ENCODE measurements at places on chromosomes 16 and 17.
A peak's percentile ranks its signal among the peaks of the same experiment; 100 is the strongest.

GRCh38 chr17:2946144-2946543 is 117.3 kb downstream of the OR1D5 start:
- DNase-seq: no peak

- DNase-seq: no peak
Observed at GRCh38 chr17:34723875-34724274, 144.5 kb downstream of the TMEM132E start.

DNA sequence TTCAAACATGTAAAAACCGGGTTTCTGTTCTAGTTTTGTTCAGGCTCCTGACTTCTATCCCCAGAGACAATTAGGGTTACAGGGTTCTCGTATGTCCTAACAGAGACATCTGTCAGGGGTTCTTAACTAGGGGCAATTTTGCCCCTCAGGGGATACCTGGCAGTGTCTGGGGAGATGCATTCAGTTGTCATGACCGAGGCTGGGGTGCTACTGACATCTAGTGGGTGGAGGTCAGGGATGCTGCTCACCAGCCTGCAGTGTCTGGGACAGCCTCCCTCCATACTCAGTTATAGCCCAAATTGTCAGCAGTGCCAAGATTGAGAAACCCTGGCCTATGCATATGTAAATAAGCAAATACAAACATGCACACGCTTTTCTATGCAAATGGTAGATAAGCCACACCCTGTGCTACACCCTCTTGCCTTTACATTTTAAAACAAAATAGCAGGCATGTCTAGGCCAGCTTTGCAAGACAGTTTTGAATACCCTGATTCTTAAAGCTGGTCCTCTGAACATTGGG is 37.4 kb downstream of the CLEC16A start:
- peak; percentile 43 for DNase-seq

DNA sequence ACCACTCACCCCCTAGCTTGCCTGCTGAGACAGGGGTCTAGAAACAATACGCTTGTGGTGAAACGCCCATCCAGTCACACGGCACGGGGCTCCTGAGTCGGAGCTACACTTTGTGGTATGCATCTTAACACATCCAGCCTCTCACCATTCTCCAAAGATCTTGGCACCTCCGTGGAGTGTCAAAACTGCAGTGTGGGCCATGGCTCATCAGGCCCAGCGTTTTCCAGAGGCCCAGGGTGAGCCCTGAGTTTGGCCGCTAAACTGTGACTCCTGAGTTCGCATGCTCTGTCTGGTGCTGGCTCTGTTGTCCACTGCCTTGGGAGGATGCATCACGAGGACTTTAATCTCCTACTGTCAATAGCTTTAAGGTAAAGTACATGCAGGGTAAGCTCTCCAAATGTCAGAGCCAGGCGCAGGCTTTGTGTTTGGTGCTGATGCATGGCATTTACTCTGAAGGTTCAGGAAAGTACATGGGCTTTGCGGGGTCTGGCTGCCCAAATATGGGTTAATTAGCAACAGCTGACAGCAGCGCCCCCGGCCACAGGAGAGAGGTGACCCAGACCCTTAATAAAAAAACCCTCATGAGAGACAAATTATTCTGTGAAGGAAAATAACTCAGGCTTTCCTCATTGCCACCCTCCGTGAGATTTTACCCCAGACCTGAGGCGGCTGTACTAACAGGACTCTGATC is 118.4 kb downstream of the CCDC182 start:
- no peak for DNase-seq

DNA sequence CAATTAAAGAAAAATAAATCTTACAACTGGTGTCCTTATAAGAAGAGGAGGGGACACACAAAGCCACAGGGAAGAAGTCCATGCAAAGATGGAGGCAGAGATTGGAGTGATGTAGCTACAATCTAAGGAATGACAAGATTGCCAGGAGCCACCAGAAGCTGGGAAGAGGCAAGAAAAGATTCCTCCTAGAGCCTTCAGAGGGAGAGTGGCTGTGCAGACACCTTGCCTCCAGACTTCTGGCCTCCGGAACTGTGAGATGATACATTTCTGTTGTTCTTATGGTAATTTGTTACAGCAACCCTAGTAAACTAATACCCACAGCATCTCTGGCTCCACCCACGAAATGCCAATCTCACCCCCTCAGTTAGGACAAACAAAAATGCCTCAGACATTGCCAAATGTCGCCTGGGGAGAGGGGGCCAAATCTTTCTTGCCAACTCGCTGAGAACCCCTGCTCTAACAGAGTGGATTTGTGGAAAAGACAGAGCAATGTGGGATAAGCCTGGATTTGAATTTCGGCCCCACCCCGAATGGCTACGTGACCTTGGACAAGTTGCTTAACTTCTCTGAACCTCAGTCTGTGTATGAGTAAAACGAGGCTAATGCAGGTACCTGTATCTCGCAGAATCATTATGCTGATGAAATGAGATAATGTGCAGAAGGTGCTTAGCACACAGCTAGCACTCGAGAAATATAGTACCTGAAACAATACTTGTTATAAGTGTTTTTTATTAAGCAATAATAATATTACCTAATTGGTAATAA is 37.1 kb upstream of the CSNK2A2 start:
- no peak for DNase-seq

GRCh38 chr16:12511708-12512107 is 292.0 kb downstream of the CPPED1 start:
- no peak for DNase-seq

DNA sequence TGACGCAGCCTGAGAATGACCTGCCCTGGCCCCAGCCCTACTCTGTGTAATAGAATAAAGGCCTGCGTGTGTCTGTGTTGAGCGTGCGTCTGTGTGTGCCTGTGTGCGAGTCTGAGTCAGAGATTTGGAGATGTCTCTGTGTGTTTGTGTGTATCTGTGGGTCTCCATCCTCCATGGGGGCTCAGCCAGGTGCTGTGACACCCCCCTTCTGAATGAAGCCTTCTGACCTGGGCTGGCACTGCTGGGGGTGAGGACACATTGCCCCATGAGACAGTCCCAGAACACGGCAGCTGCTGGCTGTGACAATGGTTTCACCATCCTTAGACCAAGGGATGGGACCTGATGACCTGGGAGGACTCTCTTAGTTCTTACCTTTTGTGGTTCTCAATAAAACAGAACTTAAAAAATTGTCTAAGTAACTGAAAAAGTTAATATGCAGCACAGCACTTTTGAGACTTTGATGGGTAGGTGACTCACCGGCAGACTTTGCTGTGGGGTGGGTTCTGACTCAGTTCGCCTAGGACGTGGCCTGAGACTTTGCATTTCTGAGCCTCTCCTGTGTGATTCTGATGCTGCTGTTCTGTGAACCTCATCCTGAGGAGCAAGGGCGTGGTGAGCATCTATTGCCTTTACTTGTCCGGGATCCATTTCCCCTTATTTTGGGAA is 5.7 kb downstream of the LAT start:
- DNase-seq: no peak

Data from right hindlimb (tissue), 1 donor.